Kidney glomerular epithelial cell (primary cell): ENCODE measurements at places on chromosomes 1 and 21.
A peak's percentile ranks its signal among the peaks of the same experiment; 100 is the strongest.

GRCh38 chr21:46093668-46094400, 4.1 kb upstream of the COL6A2 start:
- no peak for DNase-seq

- DNase-seq: peak; percentile 43
Measured at GRCh38 chr1:224427346-224427745, 7.3 kb downstream of the WDR26 start.

- no peak for DNase-seq
Measured at GRCh38 chr1:243299069-243299468, 43.2 kb downstream of the SDCCAG8 start.

DNA sequence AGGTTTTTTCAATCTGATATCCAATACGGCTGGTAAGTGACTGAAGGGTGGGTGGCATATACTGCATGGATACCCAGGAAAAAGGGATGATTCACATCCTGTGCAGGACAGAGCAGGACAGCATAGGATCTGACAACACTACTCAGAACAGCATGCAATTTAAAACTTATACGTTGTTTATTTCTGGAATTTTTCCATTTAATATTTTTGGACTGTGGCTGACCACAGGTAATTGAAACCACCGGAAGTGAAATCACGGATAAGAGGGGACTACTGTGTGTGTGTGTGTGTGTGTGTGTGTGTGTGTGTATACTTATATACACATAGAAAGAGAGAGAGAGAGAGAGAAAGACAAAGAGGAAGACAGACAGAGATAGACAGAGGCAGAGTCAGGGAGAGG, 23.0 kb downstream of the ERICH3 start:
- peak; percentile 23 for DNase-seq

DNA sequence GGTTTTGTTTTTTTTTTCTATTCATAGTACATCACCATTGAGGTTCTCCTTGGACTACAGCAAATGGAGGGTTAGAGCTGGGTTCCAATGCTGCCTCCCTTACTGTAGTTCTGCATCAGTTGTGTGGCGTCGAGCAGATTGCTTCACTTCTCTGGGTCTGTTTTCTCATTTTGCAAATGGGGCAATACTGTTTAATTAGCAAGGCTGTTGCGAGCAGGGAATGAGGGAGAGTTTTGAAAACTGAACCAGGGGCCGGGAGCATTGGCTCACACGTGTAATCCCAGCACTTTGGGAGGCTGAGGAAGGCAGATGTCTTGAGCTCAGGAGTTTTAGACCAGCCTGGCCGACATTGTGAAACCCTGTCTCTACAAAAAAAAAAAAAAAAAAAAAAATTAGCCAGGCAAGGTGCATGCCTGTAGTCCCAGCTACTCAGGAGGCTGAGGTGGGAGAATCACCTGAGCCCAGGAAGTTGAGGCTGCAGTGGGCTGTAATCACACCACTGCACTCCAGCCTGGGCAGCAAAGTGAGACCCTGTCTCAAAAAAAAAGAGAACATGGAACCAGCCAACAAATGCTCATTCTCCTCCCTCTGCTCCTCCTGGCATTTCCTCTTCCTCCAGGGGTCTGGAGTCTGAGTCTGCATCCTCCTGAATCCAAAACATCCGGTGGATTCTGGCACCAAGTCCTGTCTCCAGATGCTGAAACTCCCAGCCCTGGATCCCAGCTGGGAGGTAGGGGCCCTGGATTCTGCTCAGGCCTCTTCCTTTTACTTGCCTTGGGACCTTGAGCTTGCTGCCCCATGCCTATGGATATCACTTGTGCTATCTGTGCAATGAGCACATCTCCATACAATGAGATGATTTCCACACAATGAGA, 3.7 kb upstream of the PLOD1 start:
- no peak for DNase-seq
